Activated naive CD4-positive, alpha-beta T cell (primary cell): ENCODE measurements at places on chromosomes 2 and 18.

GRCh38 chr2:9355270-9355669 is 68.1 kb downstream of the ITGB1BP1 start:
- no peak for DNase-seq

GRCh38 chr2:143264851-143265250 is 135.6 kb downstream of the ARHGAP15 start:
- no peak for DNase-seq

DNA sequence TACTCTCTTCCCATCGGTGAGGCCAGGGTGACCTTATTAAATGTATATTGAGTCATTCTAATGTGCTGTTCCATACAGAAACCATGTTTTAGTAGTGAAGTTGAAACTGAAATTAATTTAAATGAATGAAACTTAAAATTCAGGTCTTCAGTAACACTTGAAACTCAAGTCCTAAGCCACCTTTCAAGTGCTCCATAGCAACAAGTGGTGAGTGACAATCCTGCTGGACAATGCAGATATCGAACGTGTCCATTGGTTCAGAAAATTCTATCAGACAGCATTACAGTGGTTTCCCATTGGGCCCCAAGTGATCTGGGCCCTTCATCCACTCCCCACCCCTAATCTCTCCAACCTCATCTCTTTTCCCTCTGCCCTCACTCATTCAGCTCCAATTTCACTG is 48.7 kb downstream of the HNMT start:
- no peak for DNase-seq

DNA sequence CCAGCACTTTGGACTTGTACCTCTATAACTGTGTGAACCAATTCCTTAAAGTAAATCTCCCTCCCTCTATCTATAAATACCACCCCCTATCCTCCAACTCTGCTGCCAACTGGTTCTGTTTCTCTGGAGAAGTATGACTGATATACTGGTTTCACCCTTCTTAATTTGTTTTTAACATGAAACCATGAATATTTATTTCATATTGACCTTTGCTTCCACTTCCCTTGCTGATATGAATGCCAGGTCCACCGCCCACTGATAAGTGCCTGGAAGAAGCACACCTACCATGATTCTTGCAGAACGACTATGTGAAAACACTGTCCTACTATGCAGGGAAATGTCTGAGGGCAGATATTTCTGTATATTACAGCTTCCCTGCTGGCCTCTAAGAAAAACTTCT is 131.6 kb downstream of the GAREM1 start:
- DNase-seq, result no peak

GRCh38 chr18:46130061-46130460 is 25.9 kb downstream of the HAUS1 start:
- no peak for DNase-seq

- DNase-seq, result no peak
Observed at GRCh38 chr2:192035731-192036442, 158.8 kb downstream of the TMEFF2 start.

DNA sequence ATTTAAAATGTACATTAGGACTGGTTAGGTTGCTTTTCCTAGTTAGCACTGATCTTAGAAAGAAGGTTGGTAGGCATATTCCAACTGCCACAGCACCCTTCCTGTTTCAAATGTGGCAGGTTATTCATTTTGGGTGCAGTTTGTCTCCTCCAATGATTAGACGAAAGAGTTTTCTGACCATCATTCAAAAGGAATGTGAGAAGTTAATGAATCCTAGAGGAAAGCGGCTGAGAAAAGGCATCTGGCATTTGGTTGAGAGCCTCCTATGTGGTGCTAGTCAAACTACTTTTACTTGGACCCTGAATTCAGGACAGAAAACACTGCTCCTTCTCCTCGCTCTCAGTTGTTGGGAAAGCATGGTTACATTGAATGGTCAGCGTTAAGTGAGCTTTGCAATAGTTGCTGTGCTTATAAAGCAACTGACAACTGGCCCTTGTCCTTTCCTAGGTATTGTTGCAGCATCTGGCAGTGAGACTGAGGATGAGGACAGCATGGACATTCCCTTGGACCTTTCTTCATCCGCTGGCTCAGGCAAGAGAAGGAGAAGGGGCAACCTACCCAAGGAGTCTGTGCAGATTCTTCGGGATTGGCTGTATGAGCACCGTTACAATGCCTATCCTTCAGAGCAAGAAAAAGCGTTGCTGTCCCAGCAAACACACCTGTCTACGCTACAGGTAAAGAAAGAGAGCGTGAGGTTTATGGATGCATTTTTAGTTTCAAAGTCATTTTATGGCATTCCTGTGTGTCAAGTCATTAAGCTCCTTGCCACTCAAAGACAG is 6.1 kb downstream of the TGIF1 start:
- no peak for DNase-seq

DNA sequence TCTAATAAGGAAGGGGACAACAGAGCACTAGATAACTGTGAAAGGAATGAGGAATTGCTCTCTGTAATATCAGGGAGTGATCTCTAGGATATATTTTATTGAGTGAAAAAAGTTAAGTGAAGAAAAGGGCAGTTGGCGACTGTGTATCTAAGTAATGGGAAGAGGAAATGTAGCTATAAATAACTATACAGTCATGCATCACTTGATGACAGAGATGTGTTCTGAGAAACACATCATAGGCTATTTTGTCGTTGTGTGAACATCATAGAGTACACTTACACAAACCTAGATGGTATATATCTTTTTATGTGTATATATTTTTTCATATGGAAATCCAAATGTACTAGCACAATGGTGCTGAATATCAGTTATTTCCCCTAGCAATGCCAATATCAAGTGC is 329.3 kb downstream of the TXNL1 start:
- no peak for DNase-seq

- no peak for DNase-seq
Observed at GRCh38 chr2:31831585-31831984, 179.2 kb downstream of the MEMO1 start.

DNA sequence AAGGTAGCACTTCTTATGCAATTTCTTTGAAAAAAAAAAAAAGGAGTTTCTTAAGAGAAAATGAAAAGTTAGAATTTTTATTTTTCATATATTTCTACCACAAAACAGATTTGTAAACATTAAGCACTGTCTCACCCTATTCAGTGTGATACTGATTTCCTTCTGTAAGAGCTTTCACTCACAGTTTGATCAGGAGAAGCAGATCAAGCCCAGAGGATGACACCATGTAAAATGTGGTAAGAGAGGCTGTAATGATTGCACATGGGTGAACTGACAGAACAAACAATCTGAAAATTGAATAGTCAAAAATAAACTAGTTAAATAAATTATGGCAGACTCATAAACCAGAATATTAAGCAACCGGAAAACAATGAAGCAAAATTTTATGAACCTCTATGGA is 54.5 kb downstream of the MEMO1 start:
- DNase-seq, result no peak

DNA sequence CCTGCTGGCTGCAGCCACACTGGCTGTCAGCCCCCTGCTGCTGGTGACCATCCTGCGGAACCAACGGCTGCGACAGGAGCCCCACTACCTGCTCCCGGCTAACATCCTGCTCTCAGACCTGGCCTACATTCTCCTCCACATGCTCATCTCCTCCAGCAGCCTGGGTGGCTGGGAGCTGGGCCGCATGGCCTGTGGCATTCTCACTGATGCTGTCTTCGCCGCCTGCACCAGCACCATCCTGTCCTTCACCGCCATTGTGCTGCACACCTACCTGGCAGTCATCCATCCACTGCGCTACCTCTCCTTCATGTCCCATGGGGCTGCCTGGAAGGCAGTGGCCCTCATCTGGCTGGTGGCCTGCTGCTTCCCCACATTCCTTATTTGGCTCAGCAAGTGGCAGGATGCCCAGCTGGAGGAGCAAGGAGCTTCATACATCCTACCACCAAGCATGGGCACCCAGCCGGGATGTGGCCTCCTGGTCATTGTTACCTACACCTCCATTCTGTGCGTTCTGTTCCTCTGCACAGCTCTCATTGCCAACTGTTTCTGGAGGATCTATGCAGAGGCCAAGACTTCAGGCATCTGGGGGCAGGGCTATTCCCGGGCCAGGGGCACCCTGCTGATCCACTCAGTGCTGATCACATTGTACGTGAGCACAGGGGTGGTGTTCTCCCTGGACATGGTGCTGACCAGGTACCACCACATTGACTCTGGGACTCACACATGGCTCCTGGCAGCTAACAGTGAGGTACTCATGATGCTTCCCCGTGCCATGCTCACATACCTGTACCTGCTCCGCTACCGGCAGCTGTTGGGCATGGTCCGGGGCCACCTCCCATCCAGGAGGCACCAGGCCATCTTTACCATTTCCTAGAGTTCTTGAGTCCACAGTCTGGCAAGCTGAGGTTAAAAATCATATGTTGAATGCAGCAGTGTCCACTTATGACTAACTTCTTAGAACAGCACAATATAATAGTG is 741 bp downstream of the GPR148 start:
- no peak for DNase-seq

DNA sequence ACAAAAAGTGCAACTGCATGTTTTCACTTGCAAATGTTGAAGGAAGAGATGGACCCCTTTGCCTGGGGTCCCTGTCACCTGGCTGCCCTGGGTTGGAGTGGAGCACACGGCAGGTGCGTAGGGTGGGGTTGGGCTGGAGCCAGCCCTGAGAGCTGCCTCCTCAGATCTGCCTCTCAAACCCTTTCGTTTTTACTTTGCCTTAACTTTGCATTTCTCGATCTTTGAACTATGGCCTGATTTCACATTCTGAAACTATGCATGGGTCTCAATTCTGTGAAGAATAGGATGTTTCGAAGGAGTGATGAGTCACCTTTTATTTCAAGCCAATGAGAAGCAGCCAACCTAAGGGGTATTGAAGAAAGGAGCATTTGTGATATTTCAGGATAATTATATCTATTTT is 132.8 kb downstream of the ACOXL start:
- no peak for DNase-seq

- DNase-seq, result no peak
Observed at GRCh38 chr2:81304154-81304830, 999.7 kb upstream of the LRRTM1 start.

DNA sequence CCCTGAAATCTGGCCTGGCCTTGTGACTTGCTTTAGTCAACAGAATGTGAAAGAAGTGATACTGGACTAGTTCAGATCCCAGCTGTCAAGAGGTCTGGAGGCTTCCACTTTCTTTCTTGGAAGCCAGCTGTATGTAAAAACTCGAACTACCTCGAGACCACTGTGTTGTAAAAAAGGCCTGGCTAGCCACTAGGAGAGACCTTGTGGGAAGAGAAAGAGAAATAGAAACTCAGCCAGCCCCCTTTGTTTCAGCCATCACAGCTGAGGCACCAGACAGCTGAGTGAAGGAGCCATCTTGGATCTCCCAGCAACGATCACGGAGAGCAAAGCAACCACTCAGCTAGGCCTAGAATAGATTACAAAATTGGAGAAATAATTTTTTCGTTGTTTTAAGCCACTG is 324.9 kb upstream of the TCF4 start:
- DNase-seq, result no peak

DNA sequence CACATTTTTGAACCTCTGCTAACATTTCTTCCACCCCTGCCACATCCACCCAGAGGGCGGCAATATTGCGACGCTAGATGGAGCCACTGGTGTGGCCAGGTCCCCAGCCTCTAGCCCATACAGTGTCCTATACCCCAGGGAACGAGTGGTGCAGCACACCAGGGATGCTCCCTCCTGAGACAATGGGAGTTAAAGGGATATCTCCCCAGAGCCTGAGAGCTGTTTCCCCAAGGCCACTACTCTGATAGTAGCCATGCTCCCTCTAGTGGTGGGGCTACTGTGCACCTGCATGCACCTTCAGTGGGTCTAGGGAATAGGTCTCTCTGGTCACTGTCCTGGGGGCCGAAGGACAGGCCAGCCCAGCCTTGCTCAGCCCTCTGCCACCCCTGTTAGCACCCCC is 336.4 kb upstream of the FSHR start:
- no peak for DNase-seq

- DNase-seq, result no peak
Observed at GRCh38 chr2:33451214-33451613, 25.2 kb upstream of the RASGRP3 start.

DNA sequence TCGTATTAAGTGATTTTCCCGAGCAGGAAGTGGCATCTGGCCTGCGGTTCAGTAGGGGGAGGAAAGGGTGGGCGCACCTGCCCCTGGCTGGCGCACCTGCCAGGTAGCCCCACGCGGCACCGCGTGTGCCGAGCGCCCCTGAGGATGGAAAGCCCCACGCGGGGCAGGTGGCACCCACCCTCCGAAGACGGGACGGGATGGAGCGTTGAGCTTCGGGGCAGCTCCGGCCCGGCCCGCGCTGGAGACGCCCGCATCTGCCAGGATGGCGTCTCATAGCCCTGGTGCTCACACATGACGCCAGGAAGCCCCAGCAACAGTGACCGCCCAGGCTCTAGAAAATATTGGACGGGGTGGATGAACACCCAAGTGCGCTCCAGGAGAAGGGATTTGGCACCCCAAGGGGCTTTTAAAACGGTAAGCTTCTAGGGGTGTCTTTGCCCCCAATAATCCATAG is 2.5 kb upstream of the NFATC1 start:
- no peak for DNase-seq

DNA sequence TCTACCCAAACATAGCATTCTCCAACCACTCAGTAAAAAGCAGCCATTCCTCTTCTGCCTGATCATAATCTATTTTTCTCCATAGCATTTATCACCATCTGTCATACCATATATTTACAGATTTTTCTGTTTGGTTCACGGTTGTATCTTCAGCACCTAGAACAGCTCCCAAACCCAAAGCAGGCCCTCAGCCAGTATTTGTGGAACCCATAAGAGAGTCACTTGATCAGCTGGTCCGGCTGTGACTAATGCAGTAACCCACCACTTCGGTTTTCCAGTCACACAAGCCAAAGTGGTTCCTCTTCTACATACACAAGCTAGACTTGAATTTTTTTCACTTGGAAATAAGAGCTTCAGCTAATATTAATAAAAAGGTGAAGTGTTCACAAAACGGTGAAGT is 511.6 kb upstream of the CELF4 start:
- no peak for DNase-seq

GRCh38 chr2:145245268-145245870 is 725.5 kb upstream of the ZEB2 start:
- DNase-seq, result no peak

DNA sequence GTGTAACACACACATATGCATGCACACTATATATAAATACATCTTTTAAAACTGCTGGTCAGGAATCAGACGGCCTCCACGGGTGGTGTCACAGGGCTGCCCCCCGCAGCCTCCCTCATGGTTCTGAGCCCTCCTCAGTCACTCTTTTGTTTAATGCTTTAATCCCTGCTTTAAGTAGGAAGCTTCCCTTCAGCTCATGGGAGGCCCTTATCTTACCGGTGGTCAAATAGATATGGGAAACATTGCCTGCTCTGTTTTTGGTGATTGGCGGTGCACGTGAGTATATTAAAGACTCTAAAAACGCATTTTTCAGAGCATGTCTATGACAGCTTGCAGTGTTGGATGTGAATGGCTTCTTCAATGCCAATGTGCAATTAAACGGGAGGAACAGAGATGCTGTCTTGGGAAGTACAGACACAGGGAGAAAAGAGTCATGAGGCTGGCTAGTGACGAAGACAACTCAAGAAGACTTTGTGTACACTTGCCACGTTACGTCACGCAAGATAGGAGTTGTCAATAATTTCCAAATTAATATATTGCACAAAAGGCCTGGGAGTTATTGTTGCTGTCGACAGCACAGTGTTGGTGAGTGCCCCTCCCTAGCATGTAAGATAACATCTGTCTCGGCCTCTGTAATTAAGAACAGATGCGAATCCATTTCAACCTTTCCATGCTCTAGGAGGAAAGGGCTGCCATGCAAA is 23.3 kb downstream of the GNLY start:
- DNase-seq, result no peak
